ENCODE measurements at places on chromosomes 6 and 20.

- no peak for DNase-seq
Measured at GRCh38 chr6:84390851-84391250, 163.4 kb upstream of the CEP162 start.

DNA sequence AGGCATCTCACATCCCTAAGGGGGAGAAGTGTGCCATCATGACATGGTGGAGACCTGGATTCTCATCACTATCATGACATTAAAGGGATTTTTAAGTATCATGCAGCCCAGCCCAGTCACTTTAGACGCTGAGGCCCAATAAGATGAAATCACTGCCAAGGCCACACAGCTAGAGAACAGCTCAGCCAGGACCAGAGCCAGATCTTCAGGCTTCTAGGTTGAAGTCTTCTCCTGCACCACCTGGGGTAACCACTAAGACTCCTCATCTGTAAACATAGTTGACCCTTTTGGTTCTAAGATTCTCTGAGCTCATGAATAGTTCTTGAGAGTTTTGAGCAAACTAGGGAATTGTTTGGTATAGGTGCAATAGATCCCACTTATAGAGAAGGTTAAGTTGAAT lies 125.1 kb downstream of the TCP11 start:
- DNase-seq: no peak

DNA sequence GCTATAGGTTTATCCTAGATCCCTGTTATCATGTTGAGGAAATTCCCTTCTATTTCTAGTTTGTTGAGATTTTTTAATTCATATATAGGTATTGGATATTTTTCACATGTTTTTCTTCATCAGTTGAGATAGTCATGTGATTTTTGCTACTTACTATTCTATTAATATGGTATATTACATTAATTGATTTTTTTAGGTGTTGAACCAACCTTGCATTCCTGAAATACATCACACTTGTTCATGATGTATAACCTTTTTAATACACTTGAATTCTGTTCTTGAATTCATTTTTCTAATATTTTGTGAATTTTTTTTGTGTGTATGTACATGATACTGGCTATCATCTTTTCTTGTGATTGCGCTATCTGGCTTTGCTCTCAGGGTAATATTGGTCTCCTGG lies 25.5 kb upstream of the CAP2 start:
- no peak for DNase-seq

GRCh38 chr6:27260369-27260768 lies 12.9 kb downstream of the PRSS16 start:
- DNase-seq: no peak

DNA sequence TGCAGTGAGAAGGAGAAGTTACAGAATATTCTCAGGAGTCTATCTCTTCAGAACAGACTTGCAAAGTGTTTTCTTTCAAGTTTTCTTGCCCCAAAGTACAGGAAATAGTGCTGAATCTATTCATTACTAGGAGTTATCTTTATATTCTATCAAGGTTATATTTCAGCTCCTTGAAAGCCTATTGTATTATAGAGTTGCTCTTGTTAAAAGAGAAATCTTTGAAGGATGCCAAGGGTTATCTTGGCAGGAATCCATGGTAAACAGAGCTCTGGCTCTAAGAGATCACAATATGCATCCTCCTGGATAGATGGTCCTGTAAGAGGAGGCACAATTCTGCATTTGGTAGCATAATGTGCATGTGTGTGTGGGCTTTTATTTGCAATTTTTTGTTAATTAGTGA lies 21.2 kb upstream of the SNRPB2 start:
- DNase-seq: no peak

DNA sequence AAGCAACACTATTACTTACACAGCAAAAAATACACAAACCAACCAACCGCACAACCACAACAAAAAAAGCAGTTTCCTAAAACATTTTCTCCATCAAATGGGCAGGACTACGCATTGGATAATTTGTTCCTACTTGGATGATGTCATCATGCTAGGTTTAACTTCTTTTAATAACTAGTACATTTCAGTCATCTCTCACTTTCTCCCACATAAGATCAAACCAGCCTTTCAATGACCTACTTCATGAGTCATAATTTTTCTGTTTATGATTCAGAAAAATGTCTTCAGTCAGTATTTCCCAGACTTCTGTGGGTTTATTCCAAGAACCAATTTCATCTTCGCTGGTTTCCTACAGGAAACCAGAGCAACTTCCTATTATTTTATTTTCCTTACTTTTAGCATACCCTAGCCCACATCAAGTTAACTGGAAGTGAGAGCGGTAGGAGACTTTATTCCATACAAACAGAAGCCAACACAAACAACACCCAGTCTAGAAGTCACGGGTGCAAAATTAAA lies 134.2 kb downstream of the GMDS start:
- peak; percentile 8 for DNase-seq

Measured in A172 (cell line).